ENCODE measurements at places on chromosomes 3 and 15.

- no peak overlapping the region for H3K4me3 ChIP-seq
- no peak for DNase-seq
- H3K36me3 ChIP-seq: no peaks in the 10 kb centered on the region
- H3K4me1 ChIP-seq: no peaks in the 10 kb centered on the region
These were observed 148.0 kb upstream of the OSTN start for GRCh38 chr3:191051037-191051436.

DNA sequence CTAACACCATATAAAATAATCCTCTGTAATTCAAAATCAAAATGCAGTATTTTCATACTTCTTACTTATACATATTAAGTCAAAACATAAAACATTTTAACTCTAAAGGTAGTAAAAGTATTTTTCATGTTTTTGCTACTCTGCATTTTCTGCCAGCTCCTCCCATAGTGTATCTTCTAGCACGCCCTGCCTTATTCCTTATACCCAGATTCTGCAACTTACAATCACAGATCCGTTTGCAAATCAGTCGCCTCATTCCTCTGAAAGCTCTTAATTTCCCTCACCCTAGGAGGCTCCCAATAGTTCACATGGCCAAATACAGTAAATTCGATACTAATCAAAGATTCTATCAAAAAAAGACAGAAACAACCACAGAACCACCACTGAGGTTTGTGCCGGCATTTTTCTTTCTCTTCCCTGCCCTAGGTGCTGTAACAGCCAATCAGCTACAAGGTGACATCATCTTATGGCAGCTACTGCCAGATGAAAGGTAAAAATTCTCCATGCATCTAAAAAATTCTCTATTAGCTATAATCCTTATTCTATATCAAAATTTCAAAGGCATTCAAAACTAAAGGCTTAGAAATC is 72.9 kb downstream of the CLASP2 start:
- peak; percentile 46 for DNase-seq
- H3K36me3 ChIP-seq: no peaks in the 10 kb centered on the region

DNA sequence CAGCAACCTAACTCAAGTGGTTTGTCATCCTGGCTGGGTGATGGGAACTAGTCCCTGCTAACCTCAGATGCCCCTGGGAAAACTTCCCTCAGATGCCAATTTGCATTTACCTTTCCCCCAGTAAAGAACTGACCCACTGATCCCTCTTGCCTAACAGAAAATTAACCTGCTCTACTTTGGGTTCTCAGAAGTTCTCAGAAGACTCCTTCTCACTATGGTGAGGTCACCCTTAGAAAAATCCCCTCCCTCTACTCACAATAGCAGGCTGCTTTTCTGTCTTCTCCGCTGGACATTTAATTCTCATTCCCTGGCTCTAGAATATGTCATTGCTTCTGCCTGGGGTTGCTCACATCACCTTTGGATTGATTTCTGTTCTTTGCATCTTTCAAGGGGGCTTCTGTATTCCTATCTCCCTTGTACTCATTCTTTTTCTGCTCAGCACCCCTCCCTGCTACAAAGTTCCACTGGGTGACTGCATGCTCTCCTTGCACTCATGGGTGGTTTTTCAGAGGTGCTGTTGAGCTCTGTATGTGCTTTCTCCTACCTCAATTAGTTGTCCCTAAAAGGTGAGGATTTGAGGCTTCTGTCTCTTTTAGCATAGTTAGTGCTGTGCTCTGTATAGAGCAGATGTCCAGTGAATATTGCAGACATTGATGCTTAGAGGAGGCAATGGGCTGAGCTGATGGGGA is 869 bp downstream of the PLA1A start:
- DNase-seq: no peak
- no peak overlapping the region for H3K27ac ChIP-seq
- H3K27me3 ChIP-seq: no peaks in the 10 kb centered on the region
- no peak overlapping the region for H3K4me3 ChIP-seq

- DNase-seq: no peak
- H3K4me3 ChIP-seq: no peak overlapping the region
- H3K4me1 ChIP-seq: no peaks in the 10 kb centered on the region
- H3K36me3 ChIP-seq: no peaks in the 10 kb centered on the region
- H3K27ac ChIP-seq: no peak overlapping the region
These were observed 332.6 kb upstream of the KCNMB2 start for GRCh38 chr3:178203650-178204049.

DNA sequence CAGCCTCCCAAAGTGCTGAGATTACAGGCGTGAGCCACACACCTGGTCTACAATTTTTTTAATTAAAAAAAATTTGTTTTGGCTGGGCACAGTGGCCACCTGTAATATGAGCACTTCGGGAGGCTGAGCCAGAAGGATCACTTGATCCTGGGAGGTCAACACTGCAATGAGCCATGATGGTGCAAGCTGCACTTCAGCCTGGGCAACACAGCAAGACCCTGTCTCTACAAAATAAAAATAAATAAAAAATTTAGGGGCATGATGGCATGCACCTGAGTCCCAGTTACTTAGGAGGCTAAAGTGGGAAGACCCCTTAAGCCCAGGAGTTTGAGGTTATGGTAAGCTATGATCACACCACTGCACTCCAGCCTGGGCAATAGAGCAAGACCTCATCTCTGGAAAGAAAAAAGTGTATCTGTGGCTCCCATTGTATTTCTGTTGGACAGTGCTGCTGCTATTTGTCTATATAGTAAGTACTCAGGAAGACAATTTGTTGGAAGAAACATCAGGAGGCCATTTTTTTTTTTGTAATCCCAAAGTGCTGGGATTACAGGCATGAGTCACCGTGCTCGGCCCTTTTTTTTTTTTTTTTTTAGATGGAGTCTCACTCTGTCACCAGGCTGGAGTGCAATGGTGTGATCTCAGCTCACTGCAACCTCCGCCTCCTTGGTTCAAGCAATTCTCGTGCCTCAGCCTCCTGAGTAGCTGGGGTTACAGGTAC is 27.5 kb upstream of the SH3BP5 start:
- no peak overlapping the region for H3K27ac ChIP-seq
- no peak for DNase-seq
- H3K4me1 ChIP-seq: peaks cover 49% of the 10 kb centered on the region
- H3K36me3 ChIP-seq: no peaks in the 10 kb centered on the region
- no peak overlapping the region for H3K4me3 ChIP-seq

- peaks cover 12% of the 10 kb centered on the region for H3K36me3 ChIP-seq
- H3K27me3 ChIP-seq: no peaks in the 10 kb centered on the region
- H3K4me1 ChIP-seq: peaks cover 32% of the 10 kb centered on the region
- no peak overlapping the region for H3K27ac ChIP-seq
- DNase-seq: no peak
These were observed 45.4 kb downstream of the BTD start for GRCh38 chr3:15646851-15647511.

- H3K27me3 ChIP-seq: no peaks in the 10 kb centered on the region
- H3K4me3 ChIP-seq: peak overlapping the region; percentile 77
- H3K4me1 ChIP-seq: peaks cover 48% of the 10 kb centered on the region
- DNase-seq: no peak
These were observed 846 bp upstream of the POLG start for GRCh38 chr15:89335298-89336041.

- no peak overlapping the region for H3K27ac ChIP-seq
- DNase-seq: no peak
- no peaks in the 10 kb centered on the region for H3K27me3 ChIP-seq
- H3K4me3 ChIP-seq: no peak overlapping the region
- peaks cover 78% of the 10 kb centered on the region for H3K36me3 ChIP-seq
These were observed 40.0 kb downstream of the ATP13A3 start for GRCh38 chr3:194446754-194447153.

DNA sequence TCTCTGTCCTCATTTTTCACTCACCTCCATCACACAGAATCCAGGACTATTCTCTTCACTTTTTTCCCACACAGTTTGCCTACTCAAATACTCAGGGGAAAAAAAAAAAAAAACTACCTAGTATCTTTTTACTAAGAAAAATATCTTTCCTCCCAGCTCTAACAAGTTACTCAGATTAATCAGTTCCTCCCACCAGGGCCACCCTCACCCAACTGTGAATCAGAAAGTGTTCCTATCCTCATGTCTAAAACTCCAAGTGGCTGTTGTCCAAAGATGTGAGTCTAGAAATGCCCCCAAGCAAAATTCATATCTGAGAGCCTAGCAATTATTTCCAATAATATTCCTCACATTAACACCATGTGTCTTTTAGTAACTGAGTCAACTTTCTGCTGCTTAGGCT is 268.0 kb downstream of the ERC2 start:
- no peaks in the 10 kb centered on the region for H3K36me3 ChIP-seq
- no peaks in the 10 kb centered on the region for H3K27me3 ChIP-seq
- no peak overlapping the region for H3K27ac ChIP-seq
- H3K4me1 ChIP-seq: no peaks in the 10 kb centered on the region

DNA sequence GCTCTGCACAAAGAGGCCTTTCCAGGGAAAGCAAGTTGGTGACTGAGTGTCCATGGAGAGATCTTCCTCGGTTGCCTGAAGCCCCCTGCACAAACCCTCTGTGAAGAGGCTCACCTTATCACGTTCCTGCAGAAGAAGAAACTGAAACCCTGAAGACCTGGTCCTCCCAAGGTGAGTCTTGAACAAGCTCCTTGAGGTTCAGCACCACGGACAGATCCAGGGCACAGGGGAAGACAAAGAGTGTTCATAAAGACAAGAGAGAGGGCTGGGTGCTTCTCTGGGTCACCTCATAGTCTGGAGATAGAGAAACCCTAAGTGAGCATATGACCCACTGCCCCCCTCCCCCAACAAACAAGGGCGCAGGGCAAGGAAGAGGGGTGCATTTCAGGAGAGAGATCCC is 21.7 kb upstream of the TBC1D21 start:
- H3K27me3 ChIP-seq: no peaks in the 10 kb centered on the region

GRCh38 chr3:43855674-43856299 is 165.0 kb downstream of the ABHD5 start:
- no peaks in the 10 kb centered on the region for H3K4me1 ChIP-seq
- H3K27me3 ChIP-seq: peaks cover 20% of the 10 kb centered on the region
- no peaks in the 10 kb centered on the region for H3K36me3 ChIP-seq
- H3K27ac ChIP-seq: no peak overlapping the region
- peak; percentile 4 for DNase-seq

DNA sequence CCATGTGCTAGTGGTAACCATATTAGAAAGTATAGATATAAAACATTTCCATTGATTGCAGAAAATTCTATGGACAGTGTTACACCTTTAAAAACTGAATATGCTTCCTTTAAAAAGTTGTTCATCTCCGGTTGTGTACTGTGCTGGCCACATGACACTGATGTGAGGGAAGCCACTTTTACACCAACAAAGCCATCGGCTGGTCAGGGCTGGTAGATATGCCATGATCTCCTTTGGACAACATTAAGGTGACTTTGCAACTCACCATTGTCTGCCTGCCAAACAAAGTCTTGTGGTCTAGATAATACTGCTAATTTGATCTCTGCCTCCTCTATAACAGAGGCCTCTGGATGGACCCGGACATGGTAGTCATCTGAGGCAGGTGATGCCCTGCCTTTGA is 156.0 kb upstream of the RARB start:
- H3K4me3 ChIP-seq: no peak overlapping the region
- no peaks in the 10 kb centered on the region for H3K4me1 ChIP-seq
- no peak for DNase-seq
